ENCODE measurements at places on chromosomes 16 and 17.

GRCh38 chr17:80683625-80684104, 139.0 kb downstream of the RPTOR start:
- no peak for DNase-seq

DNA sequence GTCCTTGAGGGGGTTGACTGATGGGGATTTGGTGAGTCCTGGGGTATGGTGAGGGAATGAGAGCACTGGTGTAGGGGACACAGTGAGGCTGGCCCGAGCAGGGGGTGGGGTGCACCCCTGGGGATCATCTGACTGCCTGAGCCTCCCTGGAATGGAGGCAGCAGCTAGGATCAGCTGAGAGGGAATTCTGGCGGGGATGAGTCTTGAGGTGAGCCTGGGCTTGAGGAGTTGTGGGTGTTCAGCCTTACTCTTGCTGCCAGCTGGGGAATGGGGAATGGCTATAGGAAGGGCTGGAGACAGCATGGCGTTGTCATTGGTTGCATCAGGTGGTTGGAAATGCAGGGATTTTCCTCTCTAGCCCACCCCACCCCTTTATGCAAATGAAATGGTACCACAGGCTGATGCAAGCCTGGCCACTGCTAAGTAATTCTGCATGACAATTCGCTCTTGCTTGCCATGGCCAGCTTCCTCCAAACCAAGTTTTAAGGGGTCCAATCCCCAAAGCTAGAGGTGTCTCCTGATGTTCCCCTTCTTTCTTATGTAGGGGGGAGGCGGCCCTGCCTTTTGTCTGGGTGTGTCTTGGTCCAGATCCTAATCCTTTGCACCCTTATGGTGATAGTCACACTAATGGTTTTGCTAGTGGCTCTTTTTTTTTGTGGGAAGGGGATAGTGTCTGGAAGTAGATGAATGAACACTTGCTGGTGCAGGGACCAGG, 7.5 kb downstream of the NFE2L1 start:
- peak; percentile 35 for DNase-seq

DNA sequence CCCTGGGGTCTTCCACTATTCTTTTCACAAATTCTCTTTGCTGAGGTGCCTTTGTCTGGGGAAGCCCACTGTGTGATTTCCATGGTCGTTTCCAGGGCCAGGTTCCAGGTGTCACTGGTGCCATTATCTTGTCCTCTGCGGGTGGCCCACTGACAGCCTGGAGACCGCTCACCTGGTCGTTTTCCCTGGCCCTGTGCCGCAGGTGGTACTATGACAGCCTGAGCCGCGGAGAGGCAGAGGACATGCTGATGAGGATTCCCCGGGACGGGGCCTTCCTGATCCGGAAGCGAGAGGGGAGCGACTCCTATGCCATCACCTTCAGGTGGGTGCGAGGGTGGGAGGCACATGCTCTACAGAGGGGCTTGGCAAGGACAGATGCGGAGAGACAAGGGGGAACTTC, 98.9 kb downstream of the SDR42E1 start:
- no peak for DNase-seq

GRCh38 chr17:1047177-1047878, 50.4 kb downstream of the TIMM22 start:
- DNase-seq = no peak

DNA sequence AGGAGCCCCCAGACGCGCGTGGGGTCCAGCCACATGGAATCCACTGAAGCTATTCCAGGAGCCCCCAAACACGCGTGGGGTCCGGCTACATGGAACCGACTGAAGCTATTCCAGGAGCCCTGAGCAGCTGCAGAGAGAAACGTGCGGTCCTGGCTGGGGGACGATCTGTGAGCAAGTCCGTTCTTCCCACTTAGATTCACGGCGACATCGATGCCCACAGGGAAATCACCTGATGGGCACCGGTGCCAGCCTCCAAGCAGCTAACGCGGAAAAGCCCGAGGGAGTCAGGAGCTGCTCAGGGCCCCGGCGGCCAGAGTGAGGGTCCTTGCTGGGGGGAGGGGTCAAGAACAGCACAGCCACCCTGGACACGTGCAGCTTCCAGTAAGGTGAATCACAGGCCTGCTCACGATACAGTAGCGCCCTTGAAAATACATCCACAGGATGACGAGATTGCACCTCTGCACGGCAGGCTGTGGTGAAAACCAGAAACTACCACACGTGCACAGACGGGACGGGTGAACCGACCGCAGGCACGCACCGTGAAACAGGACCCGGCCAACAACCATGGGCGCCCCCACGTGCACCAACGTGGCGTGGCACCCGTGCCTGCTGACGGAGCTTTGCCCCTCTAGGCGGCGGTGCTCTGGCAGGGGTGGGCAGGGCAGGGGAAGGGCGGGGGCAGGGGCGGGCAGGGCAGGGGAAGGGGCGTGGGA, 77.7 kb upstream of the GNG13 start:
- no peak for DNase-seq

GRCh38 chr16:17606460-17606859, 135.7 kb upstream of the XYLT1 start:
- no peak for DNase-seq

GRCh38 chr16:8720080-8720966, 45.9 kb downstream of the ABAT start:
- DNase-seq = no peak

- DNase-seq = no peak
Measured at GRCh38 chr17:55448681-55449080, 27.0 kb upstream of the MMD start.
